AG08395 (cell line): ENCODE measurements at places on chromosomes 2 and 18.

GRCh38 chr2:47172156-47172921 is 17.2 kb upstream of the STPG4 start:
- DNase-seq = no peak

DNA sequence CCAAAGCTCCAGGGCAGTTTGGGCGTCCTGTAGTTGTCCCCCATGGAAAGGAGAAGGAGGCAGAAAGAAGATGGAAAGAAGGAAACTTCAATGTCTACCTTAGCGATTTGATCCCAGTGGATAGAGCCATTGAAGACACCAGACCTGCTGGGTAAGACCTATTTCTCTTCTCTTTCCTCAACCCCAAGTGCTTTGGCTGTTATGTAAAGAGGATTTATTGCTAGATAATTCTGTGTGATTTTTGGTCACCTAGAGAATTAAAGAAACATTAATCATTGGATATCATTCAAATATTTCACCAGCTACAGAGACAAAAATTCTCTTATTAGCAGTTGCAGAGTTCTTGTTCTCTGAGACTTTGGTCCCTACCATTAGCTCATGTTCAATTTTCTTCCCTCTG is 1.9 kb downstream of the GALNT5 start:
- no peak for DNase-seq

DNA sequence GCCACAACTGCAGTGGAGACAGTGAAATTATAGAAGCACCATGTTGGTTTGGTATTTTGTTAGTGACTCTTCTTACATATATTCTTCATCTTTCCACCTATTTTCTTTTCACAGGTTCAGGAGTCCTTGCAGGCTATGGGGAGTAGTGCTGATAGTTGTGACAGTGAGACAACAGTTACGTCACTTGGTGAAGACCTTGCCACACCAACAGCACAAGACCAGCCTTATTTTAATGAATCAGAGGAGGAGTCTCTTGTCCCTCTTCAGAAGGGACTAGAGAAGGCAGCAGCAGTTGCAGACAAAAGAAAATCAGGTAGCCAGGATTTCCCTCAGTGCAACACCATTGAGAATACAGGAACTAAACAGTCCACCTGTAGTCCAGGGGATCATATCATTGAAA is 23.6 kb downstream of the ITPRID2 start:
- no peak for DNase-seq

GRCh38 chr18:27887711-27888495 is 289.0 kb downstream of the CDH2 start:
- no peak for DNase-seq

DNA sequence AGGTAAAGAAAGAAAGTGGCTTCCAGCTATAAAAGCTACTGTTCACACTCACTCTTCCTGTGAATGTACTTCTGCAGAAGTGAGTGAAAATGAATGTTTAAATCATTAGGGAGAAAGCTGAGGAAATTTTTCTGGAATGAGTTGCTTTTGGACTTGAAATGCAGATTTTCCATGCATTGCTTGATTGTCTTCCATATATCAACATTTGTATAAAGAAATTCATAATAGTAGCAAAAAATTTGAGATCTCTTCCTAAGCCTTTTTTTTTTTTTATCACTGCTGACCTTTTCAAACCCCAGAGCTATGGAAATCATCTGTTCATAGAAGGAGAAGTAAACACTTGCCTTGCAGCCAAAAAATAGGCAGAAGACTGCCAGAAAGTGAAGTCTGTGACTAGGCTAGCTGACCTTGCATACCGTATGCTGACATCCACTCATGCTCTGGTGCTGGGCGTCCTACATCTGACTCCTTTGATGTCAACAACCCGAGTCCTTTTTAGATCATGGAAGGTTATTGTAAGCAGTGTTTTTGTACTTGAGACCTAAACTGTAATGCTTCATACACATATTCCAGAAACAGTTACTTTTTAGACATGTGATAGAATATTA is 154.5 kb upstream of the RASGRP3 start:
- DNase-seq = peak; percentile 24

GRCh38 chr2:61966087-61966727 is 60.7 kb downstream of the COMMD1 start:
- DNase-seq = no peak
